H1 (cell line): ENCODE measurements at places on chromosomes 1 and 21.

- DNase-seq: no peak
Observed at GRCh38 chr1:43358121-43358745, 548 bp upstream of the CDC20 start.

DNA sequence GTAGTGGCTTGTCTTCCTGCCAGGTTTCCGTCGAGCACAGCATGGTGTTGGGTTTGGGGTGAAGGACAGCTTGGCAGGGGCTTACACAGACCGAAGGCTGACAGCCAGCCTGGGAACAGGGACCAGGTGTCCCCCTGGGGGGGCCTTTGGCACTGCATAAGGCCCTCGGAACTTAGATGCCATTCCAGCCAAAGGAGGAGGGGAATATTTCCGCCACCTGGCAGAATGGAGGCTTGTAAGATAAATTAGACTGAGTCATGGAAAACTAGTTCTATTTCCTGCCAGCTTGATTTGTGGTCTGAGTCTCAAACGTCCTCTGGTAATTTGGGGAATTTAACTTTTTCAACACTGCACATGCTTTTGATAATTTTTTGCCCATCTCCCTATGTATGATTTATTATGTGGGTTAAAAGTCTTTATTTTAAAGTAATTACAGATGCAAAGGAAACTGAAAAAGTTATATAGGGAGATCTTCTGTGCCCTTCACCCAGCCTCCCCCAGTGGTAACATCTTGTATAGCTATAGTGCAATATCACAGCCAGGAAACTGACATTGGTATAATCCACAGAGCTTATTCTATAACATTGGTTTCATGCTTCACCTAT, 11.5 kb upstream of the TMEM51 start:
- DNase-seq: no peak

DNA sequence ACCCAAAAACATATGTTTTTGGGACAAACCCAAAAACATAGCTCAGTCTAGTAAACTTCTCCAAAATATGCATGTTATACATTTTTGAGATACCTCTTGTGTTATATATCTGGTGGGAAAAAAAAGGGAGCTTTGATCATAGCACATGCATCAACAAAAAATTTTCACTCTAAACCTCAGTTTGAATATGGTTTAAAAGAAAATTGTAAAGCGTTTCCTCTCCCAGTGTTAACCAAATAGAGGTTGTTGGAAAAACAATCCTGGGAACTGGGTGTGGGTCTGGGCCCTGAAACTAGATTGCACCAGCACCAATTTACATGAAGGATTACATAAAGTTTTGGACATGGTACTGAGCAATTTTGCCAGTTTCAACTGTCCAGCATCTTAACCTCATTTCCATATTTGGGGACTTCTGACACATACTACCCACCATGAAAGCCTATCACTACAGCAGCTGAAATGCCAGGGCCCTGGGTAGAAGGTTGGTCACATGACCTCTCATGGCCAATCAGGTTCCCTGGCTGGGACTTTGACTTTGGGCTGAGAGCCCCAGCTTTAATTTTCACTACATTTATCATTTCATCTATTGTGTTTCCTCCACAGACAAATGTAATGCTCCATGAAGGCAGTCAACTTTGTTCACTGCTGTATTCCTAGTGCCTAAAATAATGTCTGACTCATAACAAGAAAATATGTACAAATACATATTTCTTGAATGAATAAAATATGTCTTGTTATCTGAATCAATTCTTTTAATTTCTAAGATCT, 150.7 kb downstream of the SETD4 start:
- no peak for DNase-seq

GRCh38 chr1:225762002-225762441, 15.6 kb upstream of the SRP9 start:
- no peak for DNase-seq

- DNase-seq: no peak
Observed at GRCh38 chr1:79899914-79900313, 893.4 kb upstream of the ADGRL4 start.

DNA sequence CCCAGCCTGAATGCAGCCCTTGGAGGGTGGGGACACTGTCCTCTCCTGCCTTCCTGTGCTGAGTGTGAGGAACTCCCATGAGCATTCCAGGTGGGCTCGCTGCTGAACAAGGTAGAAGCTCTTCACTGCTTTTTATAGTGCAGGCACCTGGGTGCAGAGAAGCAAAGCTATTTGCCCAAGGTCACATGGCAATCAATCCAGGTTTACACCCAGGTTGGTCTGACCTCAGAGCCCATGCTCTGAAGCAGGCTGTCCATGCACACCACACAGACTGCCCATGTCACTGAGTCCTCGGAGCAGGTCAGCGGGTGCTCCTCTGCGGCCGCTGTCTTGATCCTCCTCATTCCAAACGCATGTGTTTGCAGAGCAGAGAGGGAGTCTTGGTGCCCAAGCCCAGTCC, 323.4 kb upstream of the VAMP3 start:
- DNase-seq: no peak

- no peak for DNase-seq
Observed at GRCh38 chr1:4058706-4059105, 158.6 kb upstream of the C1orf174 start.

DNA sequence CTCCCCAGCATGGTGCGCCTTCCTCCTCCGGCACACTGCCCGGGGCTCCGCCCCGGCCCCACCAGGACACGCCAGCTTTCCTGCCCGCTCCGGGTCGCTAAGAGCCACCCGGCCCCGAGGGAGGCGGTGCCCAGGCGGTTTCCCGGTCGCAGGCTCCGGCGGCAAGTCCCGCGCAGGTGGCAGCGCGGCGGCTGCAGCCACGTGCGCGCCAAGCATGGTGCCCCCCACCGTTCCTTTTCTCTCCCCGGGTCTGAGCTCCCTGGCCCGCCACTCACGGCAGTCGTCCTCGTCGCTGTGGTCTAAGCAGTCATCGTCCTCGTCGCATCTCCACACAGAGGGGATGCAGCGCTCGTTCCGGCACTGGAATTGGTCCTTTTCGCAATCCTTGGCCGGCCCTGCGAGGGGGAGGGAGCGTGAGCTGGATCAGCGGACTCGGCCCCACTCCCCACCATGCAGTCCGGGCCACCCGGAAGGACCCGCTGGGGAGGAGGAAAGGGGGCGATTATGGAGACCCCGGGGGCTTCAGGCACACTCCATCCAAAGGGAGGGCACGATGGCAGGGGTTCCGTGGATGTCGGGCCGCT, 1.2 kb downstream of the LRP8 start:
- DNase-seq: no peak

DNA sequence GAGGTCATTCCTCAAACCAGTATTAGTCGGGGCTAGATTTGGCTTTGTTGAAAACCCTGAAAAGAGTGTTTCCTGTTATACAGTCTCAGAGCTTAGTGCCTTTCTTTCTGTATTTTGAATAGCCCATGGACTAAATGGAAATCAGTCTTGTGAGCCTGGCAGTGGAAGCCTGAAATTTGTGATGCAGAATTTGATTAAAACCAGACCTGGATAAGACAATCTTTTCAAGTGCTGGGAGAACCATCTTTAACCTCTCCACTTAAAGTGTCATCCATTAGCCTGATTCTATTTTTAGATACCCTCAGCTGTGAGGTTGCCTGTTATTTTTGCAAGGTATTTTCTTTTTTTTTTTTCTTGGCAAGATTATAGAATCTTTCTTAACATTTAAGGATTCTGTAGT, 19.5 kb downstream of the ACTN2 start:
- no peak for DNase-seq
